ENCODE measurements at places on chromosomes 13 and 19.

- no peak for DNase-seq
Observed at GRCh38 chr13:112754281-112755025, 64.6 kb downstream of the ATP11A start.

GRCh38 chr13:99985886-99986527 lies 4.4 kb downstream of the ZIC2 start:
- no peak for DNase-seq

DNA sequence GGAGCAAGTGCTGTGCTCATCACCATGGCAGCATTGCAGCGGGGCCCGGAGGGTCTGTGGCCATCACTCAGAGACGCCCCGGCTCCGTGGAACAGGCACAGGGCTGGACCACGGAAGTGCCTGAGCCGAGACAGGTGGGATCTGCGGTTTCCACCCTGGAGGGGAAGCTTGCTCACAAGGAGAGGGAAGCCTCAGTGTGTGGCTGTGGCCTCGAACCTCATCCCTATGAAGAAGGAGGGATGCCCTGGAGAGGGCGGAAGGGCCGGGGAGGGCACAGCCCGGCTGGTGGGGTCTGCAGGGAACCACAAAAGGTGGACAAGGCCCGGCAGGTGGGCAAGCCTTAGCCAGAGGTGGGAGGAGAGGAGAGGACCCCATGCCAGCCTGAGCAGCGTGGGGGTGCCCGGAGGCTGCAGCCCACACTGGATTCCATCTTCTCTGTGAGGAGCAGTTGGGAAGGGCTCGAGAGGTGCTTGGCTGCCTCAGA lies 30.4 kb upstream of the TMEM255B start:
- DNase-seq = no peak

GRCh38 chr13:88622362-88622973 lies 951.3 kb downstream of the SLITRK5 start:
- DNase-seq = no peak

DNA sequence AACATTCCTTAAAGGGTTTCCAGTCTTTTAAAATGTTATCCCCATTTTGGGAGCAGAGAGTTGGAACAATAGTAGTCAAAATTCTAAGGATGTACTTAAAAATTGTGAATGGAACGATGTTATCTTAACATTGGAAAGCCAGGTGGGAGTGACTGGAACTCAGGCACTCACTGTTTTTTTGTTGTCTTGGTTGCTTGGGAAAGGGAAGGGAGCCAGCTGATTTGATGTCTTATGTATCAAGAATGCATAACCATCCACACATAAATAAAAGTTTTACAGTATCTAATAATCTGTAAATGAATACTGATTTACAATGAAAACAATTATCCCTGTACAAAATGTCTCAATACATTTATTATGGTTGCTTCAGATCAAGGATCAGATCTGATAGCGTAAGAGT lies 88.7 kb downstream of the SLC10A2 start:
- no peak for DNase-seq

DNA sequence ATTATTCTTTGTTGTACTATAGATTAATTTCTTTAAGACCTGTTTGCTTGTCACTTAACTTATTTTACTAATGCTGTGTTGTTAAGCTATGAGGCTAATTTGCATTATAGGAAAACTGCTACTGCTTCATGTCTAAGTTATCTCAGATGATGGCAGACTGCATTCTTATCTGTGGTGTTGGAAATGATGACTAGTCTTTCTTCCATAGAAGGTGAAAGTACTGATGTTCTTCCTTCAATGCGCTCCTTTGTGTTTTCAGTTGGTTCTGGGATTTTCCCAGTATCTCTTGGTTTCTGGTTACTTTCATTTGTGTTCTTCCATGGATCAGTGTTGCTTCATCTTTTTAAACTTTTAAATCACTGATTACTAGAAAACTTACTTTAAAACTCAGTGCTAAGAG lies 46.9 kb downstream of the TPP2 start:
- no peak for DNase-seq

DNA sequence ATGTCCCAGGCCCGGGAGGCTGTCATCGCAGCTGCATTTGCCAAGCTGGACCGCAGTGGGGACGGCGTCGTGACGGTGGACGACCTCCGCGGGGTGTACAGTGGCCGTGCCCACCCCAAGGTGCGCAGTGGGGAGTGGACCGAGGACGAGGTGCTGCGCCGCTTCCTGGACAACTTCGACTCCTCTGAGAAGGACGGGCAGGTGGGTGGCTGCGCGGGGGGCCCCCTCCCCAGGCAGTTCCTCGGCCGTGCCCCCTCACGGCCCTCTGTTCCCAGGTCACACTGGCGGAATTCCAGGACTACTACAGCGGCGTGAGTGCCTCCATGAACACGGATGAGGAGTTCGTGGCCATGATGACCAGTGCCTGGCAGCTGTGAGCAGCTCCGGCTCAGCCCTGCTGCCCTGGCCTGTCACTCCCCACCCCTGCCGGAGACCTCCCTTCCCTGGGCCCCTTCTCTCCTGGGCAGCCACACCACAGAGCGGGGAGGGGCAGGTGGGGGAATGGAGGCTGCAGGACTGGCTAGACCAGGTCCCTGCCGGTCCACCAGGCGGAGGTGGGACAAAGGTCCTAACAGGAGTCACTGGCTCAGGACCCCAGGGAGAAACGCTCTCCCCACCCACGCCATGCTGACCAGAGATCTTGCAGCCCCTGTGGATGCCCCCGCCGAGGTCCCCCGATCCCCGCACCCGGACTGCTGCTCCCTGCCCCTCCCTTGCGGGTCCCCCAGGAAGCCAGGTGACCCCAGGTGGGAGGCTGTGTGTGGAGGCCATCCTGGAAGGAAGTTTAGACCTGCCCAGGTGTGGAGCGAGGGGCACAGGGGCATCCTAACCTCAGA lies 1.1 kb downstream of the CAPS start:
- DNase-seq = no peak

Data from RPMI7951 (cell line).